ENCODE measurements at places on chromosomes 7 and 10.

DNA sequence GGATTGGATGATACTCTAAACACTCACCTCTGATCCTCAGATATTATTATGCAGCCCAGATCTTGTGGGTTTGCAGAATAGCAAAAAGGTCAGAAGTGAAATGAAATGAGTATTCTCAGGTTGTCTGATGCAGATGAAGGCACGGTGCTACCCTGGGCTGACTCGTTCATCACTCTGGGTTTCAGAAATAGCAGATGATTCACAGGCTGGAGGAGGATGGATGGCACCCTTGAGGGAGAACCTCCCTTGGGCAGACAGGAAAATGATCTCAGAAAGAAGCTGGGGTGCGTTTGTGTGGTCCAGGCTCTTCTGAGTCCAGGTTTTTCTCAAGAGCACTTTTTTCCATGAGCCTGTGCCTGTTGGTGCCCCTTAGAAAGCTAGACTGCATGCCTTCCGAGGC is 515.8 kb upstream of the MKI67 start:
- no peak for DNase-seq

DNA sequence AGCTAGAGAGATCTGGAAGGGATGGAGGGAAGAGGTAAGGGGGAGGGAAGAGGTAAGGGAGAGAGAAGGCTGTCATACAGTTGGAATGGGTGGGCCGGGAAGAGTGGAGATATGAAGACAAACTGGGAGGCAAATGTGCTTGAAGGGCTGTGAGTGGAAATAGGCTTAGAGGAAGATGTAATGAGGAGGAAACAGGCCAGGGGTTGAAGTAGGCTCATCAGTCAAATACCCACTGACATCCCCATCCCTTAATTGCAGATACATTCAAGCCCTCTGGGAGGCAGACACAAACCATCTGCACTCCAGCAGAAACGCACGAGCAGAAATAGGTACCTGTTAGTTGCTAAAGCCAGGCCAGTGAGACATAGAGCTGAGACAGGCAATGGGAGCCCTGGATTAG is 2.1 kb downstream of the SYNPO2L start:
- no peak for DNase-seq

DNA sequence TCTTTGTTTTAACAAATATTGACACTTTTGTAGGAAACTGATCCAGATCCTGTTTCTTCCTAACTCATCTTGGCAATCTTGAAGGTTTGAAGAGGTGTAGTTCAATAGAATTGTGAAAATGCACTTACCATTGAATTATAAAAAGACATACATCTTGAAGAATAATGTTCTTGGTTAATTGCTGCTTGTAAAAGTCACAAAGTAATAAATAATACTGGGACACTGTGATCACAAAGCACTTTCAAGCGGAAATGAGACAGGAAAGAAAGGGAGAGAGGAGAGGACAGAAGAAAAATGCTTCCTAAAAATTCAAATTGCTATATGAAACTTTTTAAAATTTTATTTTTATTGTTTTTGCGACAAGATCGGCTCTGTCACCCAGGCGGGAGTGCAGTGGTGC is 15.2 kb upstream of the NFE2L3 start:
- no peak for DNase-seq

DNA sequence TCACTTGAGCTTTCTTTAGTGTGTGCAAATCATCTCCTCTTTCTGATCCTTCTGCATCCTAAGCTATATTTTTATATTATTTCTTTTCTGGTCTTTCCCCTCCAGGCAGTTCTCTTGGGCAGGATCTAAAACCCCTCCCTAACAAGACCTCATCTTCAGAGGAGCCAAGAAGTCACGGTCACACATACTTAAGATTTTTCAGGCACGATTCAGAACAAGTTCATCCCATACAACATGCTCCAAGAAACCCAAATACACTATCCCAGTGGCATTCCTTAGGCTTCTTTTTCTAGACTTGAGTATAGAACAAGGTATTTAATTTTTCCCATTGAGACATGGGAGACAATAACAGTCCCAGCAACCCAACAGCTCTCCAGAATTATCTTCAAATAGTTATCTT is 1251.5 kb downstream of the DNAJB9 start:
- no peak for DNase-seq

DNA sequence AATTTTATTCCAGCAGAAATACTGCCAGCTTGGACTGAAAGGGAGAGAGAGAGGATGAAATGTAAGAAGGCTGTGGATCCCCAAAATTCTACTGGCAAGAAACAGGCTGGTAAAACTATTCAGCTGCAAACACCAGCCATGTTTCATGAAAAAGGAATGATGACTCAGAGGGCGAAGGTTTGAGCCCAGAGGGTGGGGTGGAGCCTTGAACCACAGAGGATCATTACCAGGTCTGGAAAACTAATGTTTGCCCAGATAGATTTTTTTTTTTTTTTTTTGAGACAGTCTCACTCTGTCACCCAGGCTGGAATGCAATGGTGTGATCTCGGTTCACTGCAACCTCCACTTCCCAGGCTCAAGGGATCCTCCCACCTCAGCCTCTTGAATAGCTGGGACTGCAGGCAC is 41.7 kb upstream of the NRF1 start:
- no peak for DNase-seq

DNA sequence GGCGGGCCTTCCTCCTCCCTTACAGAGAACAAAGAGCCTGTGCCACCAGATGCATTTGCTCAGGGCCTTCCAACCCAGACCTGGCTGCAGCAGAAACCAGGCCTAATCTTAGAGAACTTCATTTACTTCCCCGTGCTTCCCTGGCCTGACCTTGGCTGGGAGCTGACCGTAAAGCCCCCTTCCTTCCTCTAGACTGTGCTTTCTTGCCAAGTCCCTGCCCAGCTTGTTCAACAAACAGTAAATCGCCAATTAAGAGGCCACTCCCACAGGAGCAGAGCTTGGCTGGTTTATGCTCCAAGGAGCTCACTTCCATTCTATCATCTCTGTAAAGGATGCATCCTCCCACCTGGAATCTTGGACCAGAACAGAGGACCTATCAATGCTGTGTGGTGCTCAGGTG is 110.9 kb downstream of the COL13A1 start:
- DNase-seq, result no peak
